Cardiac ventricle fibroblast (primary cell): ENCODE measurements at places on chromosomes 6 and 20. TPM values are rescaled to one million over a fixed set of nuclear protein-coding genes. Genes with fewer than 3 reads are reported as not detected.

Gene ZNF217
- total RNA-seq = 23.2 and 24.9 TPM in 2 replicates

Gene ULBP1
- 0.06 and 0.10 TPM in 2 replicates for total RNA-seq

Gene FAM209B
- not detected in 2 replicates for total RNA-seq

Gene HTR1E
- not detected in 2 replicates for total RNA-seq

Gene TLDC2
- total RNA-seq = not detected in 2 replicates

Gene EFCAB8
- total RNA-seq = not detected in 2 replicates

Gene PRDM1
- total RNA-seq = 0.62 and 3.1 TPM in 2 replicates

Gene FOXF2
- 0.83 and 1.2 TPM in 2 replicates for total RNA-seq

Gene KCNQ2
- total RNA-seq = not detected in 2 replicates

Gene PFDN6
- 45.7 and 55.3 TPM in 2 replicates for total RNA-seq

Gene HEY2
- total RNA-seq = 0.05 and 0.06 TPM in 2 replicates
